ENCODE measurements at places on chromosomes 6 and 20. TPM values are rescaled to one million over a fixed set of nuclear protein-coding genes. Genes with fewer than 3 reads are reported as not detected.

GRCh38 chr6:79570129-79571029 lies 33.1 kb upstream of the LCA5 start:
- no peak overlapping the region for H3K4me3 ChIP-seq
- no peak for DNase-seq
- H3K4me1 ChIP-seq: peaks cover 15% of the 10 kb centered on the region
- no peak overlapping the region for H3K27ac ChIP-seq

DNA sequence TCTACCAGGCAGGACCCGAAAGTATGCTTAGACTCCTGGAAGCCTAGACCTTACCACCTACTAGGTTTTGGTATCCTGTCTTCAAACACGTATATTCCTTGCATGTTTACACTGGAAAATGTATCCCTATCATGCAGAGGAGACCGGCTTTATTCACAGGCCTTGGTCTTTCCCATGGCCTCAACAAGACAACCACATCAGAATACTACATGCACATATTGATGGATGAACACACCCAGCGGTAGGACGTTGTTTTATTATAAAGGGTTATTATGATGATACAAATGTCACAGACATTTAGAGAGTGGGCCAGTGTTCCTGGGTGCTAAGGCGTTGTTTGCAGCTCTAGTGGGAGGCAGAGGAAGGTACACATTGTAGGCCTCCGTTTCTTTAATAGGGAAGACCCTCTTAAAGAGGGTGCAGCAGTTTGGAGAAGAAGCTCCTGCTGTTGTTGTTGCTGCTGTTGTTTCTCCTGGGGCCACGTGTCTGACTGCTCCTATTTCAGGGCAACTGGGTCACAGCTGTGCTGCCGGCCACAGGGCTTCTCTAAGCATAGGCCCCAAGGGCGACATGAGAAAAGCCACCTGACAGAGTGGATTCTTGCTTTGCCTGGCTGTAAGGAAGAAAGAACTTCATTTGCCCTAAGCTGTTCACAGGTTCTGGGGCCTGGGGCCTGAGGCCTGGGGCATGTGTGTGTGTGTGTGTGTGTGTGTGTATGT lies 98.3 kb upstream of the SASH1 start:
- H3K4me1 ChIP-seq: peaks cover 40% of the 10 kb centered on the region
- H3K4me3 ChIP-seq: no peak overlapping the region
- no peaks in the 10 kb centered on the region for H3K27me3 ChIP-seq
- H3K27ac ChIP-seq: peak overlapping the region; percentile 21

DNA sequence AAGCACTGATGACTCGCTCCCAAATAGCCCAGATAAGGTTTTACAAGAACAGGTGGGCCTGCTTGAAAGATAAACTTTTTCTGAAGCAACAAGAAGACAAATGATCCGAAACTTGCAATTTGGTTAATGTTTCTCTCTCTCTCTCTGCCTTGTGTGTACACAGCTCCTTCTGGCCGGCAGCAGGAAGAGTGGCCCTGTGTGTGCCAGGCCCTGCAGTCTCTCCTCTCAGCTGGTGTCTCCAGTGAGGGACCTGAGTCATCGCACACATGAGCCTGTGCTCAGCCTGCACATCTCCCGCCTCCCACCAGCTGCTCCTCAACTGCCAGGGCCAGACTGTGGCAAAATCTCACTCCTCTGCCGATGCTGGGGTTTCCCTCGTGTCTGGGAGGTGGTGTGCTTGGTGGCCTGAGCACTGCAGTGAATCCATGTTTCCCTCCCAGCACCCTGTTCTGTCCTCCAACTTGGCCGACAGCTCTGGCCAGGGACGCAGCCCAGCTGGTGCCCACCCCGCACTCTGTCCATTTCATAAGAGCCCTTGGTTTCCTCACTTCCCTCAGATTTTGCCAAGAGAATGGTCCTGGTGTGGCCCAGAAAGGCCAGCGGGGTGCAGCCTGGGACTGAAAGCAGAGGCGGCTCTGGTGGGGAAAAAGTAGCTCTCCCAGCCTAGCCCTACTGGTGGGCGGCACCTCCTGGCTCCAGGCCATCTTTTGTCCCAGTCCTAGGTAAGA lies 49.4 kb downstream of the ERMARD start:
- DNase-seq: no peak
- no peak overlapping the region for H3K27ac ChIP-seq
- peaks cover 20% of the 10 kb centered on the region for H3K4me1 ChIP-seq
- H3K36me3 ChIP-seq: no peaks in the 10 kb centered on the region
- no peak overlapping the region for H3K4me3 ChIP-seq

DNA sequence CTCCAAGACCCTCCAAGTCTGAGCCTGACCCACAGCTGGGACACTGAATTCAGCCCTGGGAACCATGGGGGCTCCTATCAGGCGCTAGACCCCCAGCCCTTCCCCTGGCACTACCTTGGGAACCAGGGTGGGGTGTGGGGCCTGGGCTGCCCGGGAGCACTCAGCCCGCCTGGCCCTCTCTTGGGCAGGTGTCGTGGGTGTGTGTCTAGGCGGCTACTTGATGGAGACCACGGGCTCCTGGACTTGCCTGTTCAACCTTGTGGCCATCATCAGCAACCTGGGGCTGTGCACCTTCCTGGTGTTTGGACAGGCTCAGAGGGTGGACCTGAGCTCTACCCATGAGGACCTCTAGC lies 14.6 kb downstream of the SLC17A9 start:
- H3K4me3 ChIP-seq: no peak overlapping the region
- H3K27ac ChIP-seq: no peak overlapping the region
- peaks cover 9% of the 10 kb centered on the region for H3K4me1 ChIP-seq
- H3K27me3 ChIP-seq: peaks cover 12% of the 10 kb centered on the region
- DNase-seq: no peak
- no peaks in the 10 kb centered on the region for H3K36me3 ChIP-seq

DNA sequence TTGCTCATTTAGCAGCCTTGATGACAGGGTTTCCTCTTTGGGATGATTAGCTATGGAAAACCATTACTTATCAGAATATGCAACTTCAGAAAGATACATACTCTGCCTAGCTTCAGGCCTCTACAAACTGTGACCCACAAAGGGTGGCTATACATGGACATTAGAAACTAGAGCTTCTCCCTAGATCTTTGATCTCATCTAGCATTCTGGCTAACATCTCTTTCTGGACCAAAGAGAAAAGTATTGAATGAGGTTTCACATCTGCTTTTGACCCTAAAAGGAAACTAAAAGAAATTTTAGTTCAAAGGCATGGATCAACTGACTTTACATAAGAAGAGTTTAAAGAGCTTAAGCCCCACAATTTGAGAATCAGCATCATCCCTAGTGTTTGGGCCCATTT lies 12.4 kb upstream of the HMGN3 start:
- H3K27ac ChIP-seq: no peak overlapping the region
- no peaks in the 10 kb centered on the region for H3K27me3 ChIP-seq
- DNase-seq: no peak
- H3K4me3 ChIP-seq: no peak overlapping the region
- H3K4me1 ChIP-seq: peaks cover 15% of the 10 kb centered on the region

GRCh38 chr6:39471954-39472659 lies 149.6 kb upstream of the KCNK16 start:
- H3K27me3 ChIP-seq: no peaks in the 10 kb centered on the region
- no peak overlapping the region for H3K27ac ChIP-seq
- H3K36me3 ChIP-seq: no peaks in the 10 kb centered on the region
- no peak overlapping the region for H3K4me3 ChIP-seq

DNA sequence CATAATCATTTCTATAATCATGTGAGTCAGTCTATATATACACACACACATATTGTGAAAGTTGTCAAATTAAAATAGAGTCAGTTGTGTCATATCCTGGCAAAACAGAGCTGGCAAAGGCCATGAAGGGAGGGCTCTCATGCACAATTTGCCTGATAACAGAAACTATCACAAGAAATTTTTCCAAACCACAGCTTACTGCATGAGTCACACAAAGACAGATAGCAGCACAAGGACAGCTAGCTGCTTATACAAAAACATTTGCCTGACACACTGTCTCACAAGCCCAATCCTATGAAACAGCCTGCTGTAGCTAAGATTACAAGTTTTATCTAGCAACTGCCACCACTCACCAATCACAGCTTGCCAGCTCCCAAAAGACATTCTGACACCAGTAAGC lies 848.5 kb upstream of the MAN1A1 start:
- H3K27ac ChIP-seq: no peak overlapping the region
- H3K4me1 ChIP-seq: no peaks in the 10 kb centered on the region
- DNase-seq: no peak
- no peaks in the 10 kb centered on the region for H3K27me3 ChIP-seq
- H3K36me3 ChIP-seq: no peaks in the 10 kb centered on the region

GRCh38 chr20:42483730-42484303 lies 705.9 kb downstream of the PTPRT start:
- H3K27me3 ChIP-seq: peaks cover 24% of the 10 kb centered on the region
- peaks cover 3% of the 10 kb centered on the region for H3K4me1 ChIP-seq
- no peak overlapping the region for H3K27ac ChIP-seq
- DNase-seq: peak; percentile 29

GRCh38 chr6:169529931-169530751 lies 171.7 kb downstream of the WDR27 start:
- no peak overlapping the region for H3K4me3 ChIP-seq
- peaks cover 25% of the 10 kb centered on the region for H3K36me3 ChIP-seq
- no peaks in the 10 kb centered on the region for H3K27me3 ChIP-seq
- H3K27ac ChIP-seq: no peak overlapping the region
- H3K4me1 ChIP-seq: peaks cover 4% of the 10 kb centered on the region
- DNase-seq: no peak

GRCh38 chr6:139779988-139780774 lies 405.7 kb upstream of the CITED2 start:
- H3K4me3 ChIP-seq: no peak overlapping the region
- no peak overlapping the region for H3K27ac ChIP-seq
- no peak for DNase-seq
- peaks cover 15% of the 10 kb centered on the region for H3K36me3 ChIP-seq
- peaks cover 44% of the 10 kb centered on the region for H3K4me1 ChIP-seq

DNA sequence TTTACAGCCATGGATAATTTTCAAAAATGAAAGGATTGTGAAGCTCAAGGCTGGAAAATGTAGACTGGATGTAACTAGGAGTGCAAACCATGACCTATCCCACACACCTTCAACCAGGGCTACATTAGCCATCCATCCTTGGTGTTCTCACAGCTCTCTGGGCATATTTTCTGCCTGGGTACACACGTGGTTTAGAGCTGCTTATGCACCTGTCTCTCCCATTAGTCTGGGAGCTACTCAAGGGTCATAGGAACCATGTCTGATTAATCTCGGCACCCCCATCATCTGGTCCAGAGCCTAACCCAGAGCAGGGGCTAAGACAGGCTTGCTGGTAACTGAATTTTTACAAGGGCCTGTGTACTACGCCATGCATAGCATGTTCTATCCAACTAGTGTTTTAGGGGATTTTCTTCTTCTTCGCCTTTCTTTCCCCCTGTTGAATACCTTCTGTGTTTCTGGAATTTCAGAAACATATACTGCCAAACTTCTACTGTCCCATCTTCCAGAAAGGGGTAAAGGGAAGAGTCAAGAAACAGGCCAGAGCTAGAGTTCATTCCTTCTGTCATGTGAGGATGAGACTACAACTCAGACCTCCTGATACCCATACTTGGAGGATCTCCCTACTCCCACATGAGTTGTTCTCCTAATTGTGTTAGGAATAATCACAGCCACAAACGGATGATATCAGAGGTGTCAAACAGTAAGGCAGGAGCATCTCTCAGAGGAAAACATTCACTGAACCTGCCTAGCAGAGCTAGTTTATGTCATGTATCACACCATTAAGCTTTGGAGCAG lies 25.4 kb upstream of the FAM83C start:
- no peak for DNase-seq
- H3K27me3 ChIP-seq: no peaks in the 10 kb centered on the region
- H3K4me1 ChIP-seq: no peaks in the 10 kb centered on the region
- H3K27ac ChIP-seq: peak overlapping the region; percentile 51

- no peak for DNase-seq
- H3K27me3 ChIP-seq: no peaks in the 10 kb centered on the region
- no peak overlapping the region for H3K27ac ChIP-seq
- H3K36me3 ChIP-seq: peaks cover 7% of the 10 kb centered on the region
Measured at GRCh38 chr6:72151742-72152141, 265.4 kb downstream of the RIMS1 start.

DNA sequence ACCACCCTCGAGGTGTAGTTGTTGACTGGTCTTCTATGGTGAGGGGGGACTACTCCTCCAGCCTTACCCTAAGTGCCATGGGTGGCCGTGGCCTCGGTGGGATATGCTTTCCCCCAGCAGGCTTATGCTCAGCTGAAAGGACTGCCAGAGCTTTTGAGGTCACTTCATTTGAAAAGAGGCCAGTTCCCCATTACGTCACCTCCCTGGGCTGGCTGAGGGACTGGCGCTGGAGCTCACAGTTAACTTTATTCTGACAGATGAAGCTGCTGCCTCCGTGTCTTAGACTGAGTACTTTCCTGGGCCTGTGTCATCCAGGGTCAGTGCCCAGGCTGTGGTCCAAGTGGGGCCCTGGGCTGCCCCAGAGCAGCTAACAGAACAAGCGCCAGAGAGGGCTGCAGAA lies 42.8 kb upstream of the PCMTD2 start:
- H3K27ac ChIP-seq: peak overlapping the region; percentile 62
- H3K27me3 ChIP-seq: no peaks in the 10 kb centered on the region
- no peaks in the 10 kb centered on the region for H3K36me3 ChIP-seq
- DNase-seq: no peak
- H3K4me3 ChIP-seq: no peak overlapping the region
- H3K4me1 ChIP-seq: peaks cover 29% of the 10 kb centered on the region

- H3K4me1 ChIP-seq: peaks cover 14% of the 10 kb centered on the region
Measured at GRCh38 chr20:45407783-45408645, at the start of gene DBNDD2. TSS of gene DBNDD2 (plus strand) at chr20:45408289. CDS start at chr20:45408468, 179 bp downstream.

- no peak overlapping the region for H3K27ac ChIP-seq
- H3K4me3 ChIP-seq: no peak overlapping the region
- no peaks in the 10 kb centered on the region for H3K4me1 ChIP-seq
- no peak for DNase-seq
Measured at GRCh38 chr20:41000628-41001027, 28.0 kb upstream of the TOP1 start.

DNA sequence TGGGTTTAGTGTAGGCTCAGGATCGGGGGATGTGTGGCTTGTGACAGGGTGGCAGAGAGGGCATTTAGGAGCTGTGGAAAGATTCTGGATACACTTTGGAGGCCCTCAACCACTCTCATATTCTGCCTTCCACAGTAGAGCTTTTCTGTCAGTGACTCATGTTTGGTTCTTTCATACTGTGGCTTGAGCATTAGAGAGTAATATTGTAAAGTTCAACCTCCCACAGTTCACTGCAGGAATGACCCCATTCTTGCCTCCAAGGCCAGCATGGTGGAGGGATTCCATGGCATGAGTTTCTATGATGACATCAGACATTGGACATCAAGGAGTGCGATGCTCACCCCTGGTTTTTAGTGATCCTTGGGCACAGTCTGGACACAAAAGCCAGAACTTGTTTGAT lies 50.9 kb downstream of the DTD1 start:
- no peak for DNase-seq
- H3K4me1 ChIP-seq: peaks cover 7% of the 10 kb centered on the region
- H3K36me3 ChIP-seq: peaks cover 9% of the 10 kb centered on the region
- no peak overlapping the region for H3K27ac ChIP-seq
- no peaks in the 10 kb centered on the region for H3K27me3 ChIP-seq

- peaks cover 1% of the 10 kb centered on the region for H3K27me3 ChIP-seq
- peaks cover 7% of the 10 kb centered on the region for H3K4me1 ChIP-seq
- no peak overlapping the region for H3K27ac ChIP-seq
- H3K4me3 ChIP-seq: no peak overlapping the region
Measured at GRCh38 chr20:6780433-6781190, 13.1 kb downstream of the BMP2 start.

GRCh38 chr6:45780523-45780922 lies 235.1 kb downstream of the CLIC5 start:
- peaks cover 2% of the 10 kb centered on the region for H3K27me3 ChIP-seq
- H3K27ac ChIP-seq: no peak overlapping the region
- no peaks in the 10 kb centered on the region for H3K4me1 ChIP-seq
- H3K36me3 ChIP-seq: no peaks in the 10 kb centered on the region
- DNase-seq: no peak

The CDH26 gene
- total RNA-seq: 0.86 TPM

The STMND1 gene
- not detected for total RNA-seq

The LPA gene
- total RNA-seq: 0.43 TPM

The NEURL2 gene
- 3.3 TPM for total RNA-seq

The DTNBP1 gene
- total RNA-seq: 13.6 TPM

All from neural crest cell (in vitro differentiated cells).